ENCODE measurements at places on chromosomes 16 and 17.

- DNase-seq, result peak; percentile 21
Observed at GRCh38 chr16:87834668-87835473, 34.4 kb downstream of the SLC7A5 start.

DNA sequence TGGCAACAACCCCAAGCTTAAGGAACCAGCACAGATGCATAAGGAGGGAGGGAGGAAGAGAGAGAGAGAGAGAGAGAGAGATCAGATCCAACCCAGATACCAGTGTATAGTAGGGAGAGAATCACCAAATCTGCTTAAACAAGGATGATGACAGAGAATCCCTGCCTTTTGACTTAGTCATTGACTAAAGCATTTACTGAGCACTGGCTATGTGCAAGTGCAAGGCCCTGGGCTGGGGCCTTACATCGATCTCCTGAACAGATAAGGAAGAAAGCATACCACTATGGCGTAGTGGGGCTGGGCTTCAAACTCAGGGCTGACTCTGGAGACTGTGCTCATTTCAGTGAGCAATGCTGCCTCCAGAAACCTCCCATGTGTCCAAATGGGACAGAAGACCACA, 15.8 kb downstream of the TSNAXIP1 start:
- no peak for DNase-seq

- no peak for DNase-seq
Observed at GRCh38 chr16:62597875-62598274, 561.6 kb upstream of the CDH8 start.

DNA sequence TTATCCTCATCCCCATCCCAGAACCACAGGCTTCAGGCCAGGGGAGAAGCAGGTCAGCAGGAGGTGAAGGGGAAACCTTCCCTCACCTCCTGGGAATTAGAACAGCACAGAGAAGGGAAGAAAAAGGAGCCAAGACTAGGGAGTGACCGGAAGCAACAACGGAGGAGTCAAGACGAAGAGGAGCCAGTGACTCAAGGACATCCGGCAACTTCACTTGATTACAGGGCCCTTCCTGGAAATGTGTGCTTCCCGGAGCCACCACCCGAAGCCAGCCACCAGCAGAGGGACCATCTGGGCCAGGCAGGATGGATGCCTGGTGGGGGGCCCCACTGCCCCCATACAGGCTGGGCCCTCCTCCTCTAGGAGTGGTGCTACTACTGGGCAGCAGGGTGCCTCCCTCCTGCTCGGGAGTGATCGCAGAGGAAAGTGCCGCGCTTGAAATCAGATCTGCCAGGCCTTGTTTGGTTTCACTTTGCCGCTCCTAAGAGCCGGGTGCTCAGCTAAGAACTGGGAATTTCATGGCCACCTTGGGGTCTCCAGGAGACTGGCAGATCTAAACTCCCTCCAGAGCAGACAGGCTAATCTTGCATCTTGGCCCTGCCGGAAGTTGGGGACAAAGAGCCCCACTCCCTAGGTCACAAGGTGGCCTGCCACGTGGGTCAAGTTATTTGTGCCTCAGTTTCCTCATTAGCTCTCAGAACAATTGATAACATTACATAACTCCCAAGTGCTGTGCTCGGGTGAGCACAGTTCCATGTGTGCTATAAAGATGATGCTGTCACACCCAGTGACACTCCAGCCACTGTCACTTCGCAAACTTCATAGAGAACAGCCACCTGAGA, 6.6 kb downstream of the CDC42EP4 start:
- DNase-seq, result peak; percentile 74

GRCh38 chr16:83755391-83755790, 52.4 kb upstream of the HSBP1 start:
- DNase-seq, result no peak

DNA sequence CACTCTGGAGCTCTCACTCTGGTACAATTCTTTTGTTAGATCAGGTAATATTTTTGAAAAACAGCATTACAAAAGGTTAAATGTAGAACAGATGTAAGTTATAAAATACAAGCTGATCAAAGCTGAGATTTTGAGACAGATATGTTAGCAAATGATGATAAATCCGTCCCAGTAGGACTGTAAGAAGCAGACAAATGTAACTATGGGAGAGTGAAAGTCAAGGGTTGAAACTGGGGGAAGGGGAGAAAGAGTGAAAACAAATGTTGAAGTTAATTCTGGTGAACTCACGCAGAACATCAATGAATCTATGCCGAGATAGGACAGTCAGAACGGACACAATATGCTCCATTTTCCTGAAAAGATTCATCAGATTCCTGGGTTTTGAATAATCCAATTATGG, 298.9 kb upstream of the IRX5 start:
- no peak for DNase-seq

- DNase-seq, result no peak
Observed at GRCh38 chr16:11399261-11399831, 54.1 kb downstream of the RMI2 start.

DNA sequence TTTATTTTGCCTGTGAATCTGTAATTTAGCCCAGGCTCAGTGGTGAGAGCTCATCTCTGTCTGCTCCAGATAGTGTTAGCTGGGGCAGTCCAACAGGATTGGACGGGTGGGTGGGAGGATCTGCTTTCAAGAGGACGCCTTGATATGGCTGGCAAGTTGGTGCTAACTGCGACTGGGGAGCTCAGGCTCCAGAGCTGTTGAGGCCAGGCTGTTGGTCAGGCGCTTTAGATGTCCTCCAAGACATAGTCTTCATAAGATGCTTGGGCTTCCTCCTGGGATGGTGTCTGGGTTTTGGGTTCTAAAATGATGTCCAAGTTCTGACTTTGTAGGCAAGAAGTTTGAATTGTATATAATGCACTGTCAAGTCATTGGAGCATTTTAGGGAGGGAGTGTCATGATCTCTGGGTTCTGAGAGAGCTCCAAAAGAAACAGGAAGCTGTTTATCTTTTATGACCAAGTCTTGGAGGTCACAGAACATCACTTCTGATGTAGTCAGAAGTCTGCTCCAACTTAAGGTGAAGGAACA, 12.8 kb upstream of the PCTP start:
- DNase-seq, result no peak

- no peak for DNase-seq
Observed at GRCh38 chr17:68801335-68802247, 153.6 kb downstream of the ABCA8 start.

- no peak for DNase-seq
Observed at GRCh38 chr16:82405736-82406135, 221.0 kb upstream of the CDH13 start.

GRCh38 chr16:87288753-87289362, 28.3 kb downstream of the C16orf95 start:
- no peak for DNase-seq

DNA sequence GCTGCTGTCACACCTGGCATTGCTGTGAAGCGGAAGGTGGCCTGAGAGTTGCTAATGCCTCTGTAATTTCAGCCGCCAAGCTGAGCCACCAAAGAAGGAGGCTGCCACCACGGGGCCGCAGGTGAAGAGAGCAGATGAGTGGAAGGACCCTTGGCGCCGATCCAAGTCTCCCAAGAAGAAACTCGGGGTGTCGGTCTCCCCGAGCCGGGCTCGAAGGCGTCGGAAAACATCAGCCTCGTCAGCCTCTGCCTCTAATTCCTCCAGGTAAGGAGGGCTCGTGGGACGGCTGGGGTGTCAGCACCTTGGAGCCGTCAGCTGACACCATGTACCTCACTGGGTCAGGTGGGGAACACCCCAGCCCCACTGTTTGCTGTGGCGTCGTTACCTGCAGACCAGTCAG, 16.2 kb upstream of the IL17C start:
- DNase-seq, result no peak

DNA sequence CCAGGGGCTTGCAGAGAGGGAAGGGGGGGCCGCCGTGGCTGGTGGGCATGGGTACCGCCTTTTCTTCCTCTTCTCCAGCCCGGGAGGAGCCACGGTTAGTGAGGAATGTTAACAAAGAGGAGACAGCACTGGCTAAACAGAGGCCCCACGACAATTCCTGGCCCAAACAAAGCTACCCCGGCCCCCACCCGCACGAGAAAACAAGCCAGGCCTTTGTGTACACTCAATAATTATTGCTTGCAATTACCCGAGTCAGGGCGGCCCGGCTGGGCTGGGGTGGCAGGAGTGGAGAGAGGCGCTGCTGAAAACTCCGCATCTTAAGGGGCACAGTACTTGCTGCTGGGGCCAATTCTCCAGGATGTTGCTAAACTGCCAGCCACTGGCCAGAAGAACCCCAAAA, 56.4 kb downstream of the IRX5 start:
- DNase-seq, result peak; percentile 16

- no peak for DNase-seq
Observed at GRCh38 chr17:7258731-7259554, 3.3 kb downstream of the CLDN7 start.

DNA sequence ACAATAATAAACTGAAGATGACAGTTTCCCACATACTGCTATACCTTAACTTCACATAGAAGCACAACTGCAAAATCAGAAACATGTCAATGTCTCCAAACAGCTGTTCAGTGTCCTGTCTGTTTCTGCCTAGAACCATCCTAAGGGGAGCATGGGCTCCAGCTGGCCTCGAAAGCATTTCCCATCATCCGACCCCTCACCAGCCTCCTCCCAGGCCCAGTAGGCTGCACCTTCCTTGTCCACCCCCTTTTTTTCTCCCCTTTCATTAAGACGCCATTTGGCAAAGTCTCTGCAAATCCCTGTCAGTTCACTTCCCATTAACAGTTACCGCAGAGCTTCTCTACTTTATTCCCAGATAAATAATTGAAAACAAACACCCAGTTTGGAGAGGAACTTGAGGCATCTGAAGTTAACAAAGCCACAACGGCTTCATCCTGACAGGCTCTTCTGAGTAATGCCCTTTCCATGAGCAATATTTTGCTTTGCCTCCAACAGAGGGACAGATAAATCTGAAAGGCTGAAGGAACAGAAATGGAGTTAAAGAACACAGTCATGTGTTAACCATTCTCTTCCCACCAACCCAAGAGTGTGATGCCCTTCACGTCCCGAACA, 65.3 kb downstream of the SLC39A11 start:
- no peak for DNase-seq

DNA sequence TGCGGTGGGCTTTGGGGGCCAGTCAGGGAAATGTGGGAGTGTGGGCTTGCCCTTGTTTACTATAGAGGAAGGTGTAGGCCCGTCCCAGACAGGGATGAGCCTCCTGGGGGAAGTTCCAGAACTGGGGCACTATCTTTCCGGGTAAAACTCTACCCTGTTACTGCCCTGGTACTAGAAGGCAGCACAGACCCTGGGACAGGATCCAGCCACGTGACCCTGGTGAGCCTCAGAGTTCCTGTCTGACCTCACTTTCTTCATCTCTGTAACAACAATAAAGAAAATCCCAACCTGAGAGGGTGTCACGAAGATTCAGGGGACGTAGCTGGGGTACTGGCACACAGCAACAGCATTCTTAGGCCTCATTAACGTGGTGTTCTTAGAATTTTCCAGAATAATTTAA, 239.6 kb upstream of the FOXF1 start:
- DNase-seq, result no peak

GRCh38 chr17:37506678-37507077, 17.0 kb downstream of the DUSP14 start:
- peak; percentile 25 for DNase-seq

DNA sequence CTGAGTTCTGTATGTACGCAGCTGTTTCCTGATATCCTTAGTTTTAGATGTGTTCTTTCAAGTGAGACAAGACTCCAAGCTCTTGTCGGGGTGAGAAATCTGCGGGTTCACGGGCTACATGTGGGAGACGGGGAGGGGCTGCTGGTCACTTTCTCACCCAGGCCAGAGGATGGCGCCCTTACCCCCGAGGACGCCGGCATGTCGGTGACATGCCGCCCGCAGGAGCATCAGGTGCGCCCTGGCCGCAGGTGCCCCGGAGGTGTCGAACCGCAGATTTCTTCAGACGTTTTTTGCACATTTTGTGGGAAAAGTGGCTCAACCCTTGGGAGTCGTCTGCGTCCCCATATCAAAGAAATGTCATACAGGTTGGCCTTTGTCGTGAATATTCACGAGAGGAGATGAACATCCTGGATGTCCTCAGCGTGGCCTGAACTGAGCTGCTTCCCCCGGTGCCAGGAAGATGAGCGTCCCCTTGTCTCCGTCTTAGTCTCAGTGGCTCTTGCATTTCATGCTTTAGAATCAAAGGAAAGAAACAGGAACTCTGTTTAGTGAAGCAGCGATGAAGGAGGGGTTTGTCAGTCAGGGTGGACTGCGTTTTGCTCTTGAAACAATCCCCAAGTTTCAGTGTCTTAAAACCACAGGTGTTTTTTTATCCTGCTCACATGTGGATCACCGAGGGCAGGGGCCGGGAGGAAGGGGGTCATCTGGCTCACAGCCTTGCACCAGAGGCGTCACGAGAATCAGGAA, 75.4 kb upstream of the ZNF750 start:
- DNase-seq, result no peak

- no peak for DNase-seq
Observed at GRCh38 chr16:23245268-23245667, 56.8 kb upstream of the SCNN1B start.

DNA sequence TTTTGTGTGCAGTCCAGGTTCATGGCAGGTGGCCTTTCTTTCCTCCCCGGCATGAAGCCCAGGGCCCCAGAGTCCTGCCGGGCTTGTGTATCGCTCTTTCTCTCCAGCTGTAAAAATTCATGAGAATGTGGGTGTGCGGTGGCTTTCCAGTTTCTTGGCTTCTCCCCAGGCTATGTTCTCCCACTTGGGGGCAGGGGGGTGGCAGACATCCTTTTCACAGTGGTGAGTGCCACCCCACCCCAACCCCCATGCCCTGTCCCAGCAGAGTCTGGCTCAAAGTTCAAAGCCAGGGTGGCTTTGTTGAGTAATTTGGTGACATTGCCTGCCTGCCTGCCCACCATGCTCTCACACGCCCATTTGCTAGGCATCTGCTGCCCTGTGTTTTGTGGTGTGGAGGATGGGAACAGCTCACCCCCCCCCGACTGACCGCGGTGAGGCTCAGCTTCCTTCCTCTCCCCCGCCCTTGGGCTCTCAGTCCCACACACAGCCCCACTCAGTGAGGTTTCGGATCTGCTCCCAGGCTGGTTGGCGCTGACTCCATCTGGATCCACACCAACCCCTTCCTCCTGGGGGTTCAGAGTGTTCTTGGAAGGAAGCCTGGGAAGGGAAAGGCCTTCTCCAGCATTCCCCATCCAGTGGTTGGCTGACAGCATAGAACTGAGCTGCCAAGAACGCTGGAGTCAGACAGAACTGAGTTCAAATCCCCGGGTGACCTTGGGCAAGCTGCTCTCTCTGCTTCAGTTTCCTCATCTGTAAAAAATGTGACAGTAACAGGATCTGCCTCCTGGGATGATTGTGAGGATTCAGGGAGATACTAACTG, 36.0 kb downstream of the CHD9 start:
- peak; percentile 37 for DNase-seq

DNA sequence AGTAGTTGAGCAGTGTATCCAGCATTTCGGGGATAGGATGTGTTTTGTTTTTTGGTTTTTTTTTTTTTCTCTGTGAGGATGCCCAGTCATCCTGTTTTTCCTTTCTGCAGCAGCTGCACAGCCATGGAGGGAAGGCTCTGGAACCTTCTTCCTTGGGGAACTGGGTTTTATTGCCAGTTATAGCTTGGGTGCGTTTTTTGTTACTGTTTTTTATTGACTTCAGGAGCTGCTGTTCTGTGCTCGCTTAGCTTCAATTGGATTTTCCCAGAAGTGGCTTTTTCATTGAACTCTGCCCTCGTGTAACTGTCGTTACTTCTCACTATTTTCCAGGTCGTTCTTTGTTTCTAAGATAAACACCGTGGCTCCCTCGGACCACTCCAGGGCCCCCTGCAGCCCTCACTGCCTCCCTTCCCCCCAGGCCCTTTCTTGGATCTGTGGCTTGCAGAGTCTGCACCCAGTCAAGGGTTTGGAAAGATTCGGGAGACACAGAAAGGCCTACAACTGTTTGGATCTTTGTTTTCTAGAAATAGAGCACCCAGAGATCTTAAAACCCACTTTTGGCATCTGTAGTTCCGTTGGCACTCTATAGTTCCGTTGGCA, 119.7 kb upstream of the CACNG5 start:
- DNase-seq, result no peak
